ENCODE measurements at places on chromosomes 2 and 18. TPM values are rescaled to one million over a fixed set of nuclear protein-coding genes. Genes with fewer than 3 reads are reported as not detected.

DNA sequence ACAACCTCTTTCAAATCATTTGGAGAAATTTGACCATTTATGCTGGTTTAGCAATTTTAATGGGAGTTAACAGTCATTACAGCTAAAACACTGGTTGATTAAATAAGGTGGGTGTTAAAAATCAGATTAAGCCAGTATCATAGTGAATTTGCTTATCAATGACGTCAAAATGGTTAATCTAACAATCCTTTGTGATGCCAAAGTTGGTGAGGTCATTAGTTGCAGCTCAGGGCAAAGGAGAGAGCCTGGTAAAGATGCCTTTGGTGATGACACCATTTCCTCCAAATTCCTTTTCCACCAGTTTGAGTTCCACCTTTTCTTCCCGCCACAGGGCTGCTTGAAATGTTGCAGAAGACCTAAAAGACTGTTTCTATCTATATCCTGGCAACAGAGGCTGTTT lies 757.1 kb upstream of the PIK3C3 start:
- DNase-seq: no peak

DNA sequence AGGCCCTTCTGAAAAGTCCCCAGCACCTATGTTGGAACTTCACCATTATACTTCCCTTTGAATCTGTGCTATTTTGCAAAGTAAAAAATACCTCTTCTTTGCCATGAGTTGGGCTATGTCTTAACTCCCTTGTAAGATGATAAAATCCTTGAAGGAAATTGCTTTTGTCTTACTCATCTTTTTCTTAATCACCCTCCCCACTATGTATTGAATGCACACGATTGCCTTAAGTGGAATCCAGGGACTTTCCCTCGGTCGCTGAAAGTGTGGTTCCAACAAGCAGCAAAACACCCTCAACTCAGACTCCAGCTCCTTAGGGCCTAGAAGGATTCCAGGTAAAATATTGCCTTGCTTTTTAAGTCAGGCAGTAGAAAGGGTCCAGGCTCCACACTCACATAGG lies 173.2 kb upstream of the ARL4C start:
- no peak for DNase-seq

GRCh38 chr2:18483896-18484295 lies 76.6 kb downstream of the RDH14 start:
- no peak for DNase-seq

- DNase-seq: no peak
Observed at GRCh38 chr2:182763311-182763912, 47.4 kb downstream of the DNAJC10 start.

DNA sequence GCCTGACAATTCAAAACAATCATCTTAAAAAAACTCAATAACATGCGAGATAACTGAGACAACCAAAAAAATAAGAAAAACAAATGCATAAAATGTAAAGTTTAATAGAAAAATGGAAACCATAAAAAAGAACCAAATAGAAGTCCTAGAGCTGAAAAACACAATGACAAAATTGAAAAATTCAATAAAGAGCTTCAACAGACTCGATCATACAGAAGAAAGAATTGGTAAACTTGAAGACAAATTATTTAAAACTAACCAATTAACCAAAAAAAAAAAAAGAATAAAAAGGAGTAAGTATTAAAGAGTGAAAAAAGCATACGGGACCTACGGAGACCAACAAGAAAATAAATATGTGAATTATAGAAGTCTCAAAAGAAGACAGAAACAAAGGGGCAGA lies 37.7 kb downstream of the GPC1 start:
- DNase-seq: no peak

The HDLBP gene
- 346 TPM for polyA plus RNA-seq

- DNase-seq: no peak
Observed at GRCh38 chr2:37068686-37069085, 15.5 kb downstream of the HEATR5B start.

The TPO gene
- polyA plus RNA-seq: 0.10 TPM
